AG04449 (cell line): ENCODE measurements at places on chromosomes 3 and 15.

- no peak for DNase-seq
Measured at GRCh38 chr3:15367059-15367458, 34.7 kb upstream of the SH3BP5 start.

DNA sequence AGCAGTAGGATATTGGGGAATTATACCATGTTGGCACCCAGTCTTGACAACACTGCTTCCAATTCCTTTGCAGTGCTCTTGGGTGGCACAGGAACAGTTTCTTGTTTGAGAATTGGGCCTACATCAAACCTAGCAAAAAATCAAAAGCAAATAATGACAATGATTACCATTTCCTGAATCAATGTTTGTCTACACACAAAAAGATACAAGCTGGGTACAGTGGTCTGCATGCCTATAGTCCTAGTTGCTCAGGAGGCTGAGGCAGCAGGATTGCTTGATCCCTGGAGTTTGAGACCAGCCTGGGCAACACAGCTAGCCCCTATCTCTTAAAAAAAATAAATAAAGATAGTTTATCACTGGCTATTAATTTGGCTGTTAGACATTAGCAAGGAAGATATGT, 8.0 kb downstream of the MTFMT start:
- DNase-seq, result no peak

GRCh38 chr3:126758882-126759281, 54.8 kb downstream of the CHCHD6 start:
- DNase-seq, result no peak

GRCh38 chr15:28017423-28017924, 81.6 kb downstream of the OCA2 start:
- no peak for DNase-seq

DNA sequence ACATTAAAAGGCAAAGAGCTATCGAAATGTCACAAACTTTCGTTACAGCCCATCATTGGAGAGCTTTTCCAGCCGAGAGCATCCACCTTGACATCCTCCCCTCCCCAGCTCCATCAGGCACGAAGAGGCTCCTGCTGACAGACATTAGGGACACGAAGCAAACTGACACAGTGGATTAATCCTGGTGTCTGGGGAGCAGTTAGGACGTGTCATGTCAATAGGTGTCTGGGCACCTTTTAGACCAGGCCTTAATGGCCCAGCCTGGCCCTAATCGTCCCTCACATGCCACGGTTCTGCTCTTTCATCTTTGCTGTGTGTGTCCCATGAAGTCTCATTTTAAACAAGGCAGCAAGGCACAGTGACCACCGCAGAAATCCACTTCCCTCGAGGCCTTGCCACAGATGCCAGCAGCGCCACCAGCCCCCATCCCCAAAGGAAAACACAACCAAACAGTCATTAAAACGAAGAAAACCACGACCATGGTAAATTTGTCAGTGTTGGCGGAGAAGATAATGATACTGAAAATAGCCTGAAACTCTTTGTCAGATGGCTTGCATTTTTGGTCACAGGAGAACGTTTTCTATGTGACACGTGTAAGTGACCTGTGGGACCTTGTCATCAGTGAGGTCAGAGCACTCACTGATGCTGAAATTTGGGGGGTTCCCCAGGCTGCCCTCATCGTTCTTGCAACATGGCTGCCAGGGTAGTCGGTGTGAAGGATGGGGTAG, 16.3 kb upstream of the PCSK6 start:
- DNase-seq, result no peak

DNA sequence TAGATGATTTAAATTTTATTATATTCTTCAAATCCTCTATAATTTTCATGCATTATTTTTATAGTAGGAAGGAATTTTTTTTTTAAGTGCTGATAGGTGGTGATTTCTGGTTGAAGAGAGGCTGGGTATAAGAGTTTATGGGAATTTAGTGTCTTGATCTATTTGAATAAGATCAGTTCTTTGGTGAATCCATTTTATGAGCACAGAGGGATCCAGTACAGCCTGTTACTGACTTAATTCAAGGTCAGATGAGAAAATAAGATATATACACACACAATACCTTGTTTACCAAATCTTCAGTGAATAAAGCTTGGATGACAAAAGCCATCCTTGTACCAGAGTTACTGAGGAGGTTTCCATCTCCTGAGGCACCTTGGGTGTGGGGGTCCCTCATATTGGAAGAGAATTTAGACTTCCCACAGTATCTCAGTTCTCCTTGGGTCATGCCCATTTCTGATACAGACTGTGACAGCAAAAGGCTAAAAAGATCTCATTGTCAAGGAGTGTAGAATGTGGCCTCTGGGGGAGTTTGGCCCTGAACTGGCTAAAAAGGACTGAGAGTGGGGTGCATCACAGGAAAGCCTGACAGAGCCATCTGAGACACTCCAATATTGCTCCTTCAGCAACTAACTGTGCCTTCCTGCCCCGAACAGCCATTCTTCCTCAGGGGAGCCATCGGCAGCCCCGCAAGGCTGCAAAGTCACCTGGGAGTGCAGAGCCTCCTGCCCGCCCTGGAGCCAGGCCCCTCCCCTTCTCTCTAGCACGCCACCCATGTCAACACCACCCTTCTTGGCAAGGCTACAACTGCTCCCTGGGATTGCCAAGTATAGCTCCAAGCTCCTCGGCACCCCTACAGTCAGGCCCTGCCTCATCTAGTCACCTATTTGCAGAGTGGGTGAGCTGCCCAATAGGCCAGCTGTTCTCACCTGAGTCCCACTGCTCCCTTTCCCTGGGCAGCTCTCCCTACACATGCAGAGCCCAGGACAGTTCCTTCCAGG, 43.1 kb upstream of the HACD2 start:
- DNase-seq, result no peak

DNA sequence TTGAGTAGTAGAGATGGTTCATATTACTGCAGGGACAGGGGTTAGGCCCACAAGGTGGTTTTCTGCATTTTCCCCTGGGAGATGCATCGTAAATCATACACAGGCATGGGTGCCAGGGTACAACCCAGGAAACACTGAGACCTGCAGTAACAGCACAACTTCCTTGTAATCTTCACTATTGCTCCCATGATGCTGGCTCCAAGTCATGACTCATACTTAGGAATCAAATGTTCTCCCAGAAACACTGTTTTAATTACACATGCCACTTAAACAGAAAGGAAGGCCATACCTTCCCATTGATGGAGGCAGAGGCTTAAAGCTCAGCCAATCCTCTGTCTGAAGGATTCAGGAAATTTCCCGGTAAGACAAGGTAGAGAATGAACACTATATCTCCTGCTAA, 106.5 kb downstream of the ERC2 start:
- no peak for DNase-seq

DNA sequence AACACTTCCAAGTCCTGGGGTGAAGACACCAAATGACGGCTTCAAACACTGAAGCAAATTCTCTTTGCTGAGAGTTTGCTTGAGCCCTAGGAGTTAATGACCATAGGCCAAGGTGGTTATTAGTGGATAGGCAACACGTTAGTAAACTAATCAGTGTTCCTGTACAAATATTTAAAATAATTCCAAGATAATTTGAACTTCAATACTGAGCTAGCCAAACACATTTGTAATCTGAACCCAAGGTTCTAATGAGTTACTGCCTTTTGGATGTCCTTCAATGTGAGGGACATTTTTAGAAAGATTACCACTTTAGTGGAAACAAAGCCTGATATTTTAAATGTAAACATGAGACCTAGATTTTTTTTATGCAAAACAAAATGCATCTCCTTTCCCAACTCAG, 94.6 kb downstream of the THRB start:
- no peak for DNase-seq

DNA sequence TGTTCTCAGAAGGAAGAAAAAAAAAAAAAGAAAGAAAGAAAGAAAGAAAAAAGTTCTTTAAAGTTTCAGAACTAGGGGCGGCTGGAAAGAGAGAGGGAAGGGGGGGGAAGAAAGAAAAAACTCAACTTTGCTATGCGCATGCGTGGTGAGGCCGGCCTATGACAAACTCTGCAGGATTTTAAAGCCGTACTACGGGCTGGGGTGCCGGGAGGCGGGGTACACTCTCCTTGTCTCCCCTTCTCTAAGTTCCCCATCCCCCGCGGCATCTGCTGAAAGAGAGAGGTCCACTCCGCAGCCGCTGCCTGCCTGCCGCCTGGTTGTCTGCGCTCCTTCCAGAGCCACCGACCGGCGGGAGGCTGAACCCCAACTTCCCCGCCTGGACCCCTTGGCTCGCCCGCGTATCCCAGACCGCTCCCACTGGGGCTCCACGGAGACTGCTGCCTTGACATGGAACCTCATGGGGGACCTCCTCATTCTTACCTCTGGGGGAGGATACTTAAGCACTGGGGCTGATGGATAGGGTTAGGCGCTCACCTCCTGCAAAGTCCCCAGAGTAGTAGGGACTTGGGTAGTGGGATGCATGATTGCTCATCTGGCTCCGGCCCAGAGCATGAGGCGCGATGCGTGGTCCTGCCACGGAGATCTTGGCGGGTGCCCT, 1.4 kb upstream of the WNT5A start:
- DNase-seq, result no peak

DNA sequence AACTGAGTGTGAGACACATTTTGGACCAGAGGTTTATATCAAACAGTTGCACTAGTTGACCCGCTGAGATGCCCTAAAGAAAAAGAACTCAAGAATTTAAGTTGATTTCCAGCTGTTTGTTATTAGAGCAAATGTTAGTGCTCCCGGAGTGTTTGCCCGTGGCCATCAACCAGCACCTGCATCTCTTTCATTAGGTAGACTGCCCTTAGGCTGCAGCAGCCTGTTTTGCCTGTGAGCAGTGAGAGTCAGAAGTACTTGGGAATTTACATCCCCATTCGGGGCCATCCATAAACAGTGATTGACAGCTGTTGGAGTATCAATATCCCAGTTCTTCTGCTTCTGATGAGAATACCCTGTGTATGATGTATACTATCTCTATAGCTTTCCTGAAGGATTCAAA, 492.6 kb downstream of the RBMS3 start:
- no peak for DNase-seq

GRCh38 chr15:91741986-91742385, 111.5 kb upstream of the SLCO3A1 start:
- no peak for DNase-seq

GRCh38 chr3:144437989-144438388, 466.4 kb downstream of the DIPK2A start:
- no peak for DNase-seq

DNA sequence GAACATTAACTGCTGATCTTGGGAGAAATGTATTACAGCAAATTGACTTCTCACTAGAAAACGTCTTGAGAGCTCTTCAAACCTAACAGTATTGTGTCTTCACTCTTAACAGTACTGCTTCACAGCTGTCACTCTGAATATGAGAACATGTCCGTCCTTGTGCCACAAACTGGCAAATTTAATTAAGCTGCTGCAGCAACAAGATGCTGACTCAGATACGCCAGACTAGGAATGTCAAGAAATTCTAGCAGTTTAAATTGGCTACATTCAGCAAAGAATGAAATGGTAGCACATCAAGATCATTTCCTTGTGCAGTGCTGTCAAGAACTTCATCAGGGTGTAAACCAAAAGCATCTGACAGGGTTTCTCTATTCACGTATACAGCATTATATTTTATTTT, 7.6 kb downstream of the ICE2 start:
- no peak for DNase-seq

GRCh38 chr3:188214442-188214841, 60.5 kb downstream of the LPP start:
- no peak for DNase-seq

DNA sequence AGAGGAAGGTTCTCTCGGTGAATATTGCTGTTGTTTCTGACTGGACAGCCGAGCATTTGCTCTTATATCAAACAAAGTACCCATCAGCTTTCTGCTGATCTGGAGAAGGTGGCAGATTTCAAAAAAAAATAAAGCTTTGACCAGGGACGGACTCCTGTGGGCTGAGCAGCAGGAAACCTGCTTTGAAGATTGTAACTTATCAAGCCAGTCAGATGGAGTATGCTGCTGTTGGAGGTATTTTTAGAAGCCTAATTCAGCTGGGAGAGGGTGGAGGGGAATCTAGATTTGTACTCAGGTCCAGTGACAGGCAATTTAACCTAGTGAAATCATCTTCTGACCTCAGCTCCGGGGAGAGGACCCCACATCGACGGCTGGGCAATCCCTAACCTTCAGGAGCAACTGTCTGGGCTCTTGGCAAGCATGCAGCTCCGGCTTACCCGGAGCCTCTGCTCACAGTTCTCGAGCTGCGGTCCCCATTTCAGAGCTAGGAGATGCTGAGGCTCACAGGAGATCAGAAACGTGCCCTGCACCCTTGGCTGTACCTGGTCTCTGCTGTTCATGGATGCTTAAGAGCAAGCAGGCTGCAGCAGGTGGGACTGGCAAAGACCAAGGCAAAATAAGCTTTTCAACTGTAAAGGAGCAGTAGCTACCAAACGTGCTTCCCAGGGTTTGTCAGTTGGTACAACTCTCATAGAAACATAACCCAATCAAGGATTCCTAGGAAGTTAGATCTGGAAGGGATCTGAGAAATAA, 89.3 kb upstream of the ST8SIA2 start:
- no peak for DNase-seq

DNA sequence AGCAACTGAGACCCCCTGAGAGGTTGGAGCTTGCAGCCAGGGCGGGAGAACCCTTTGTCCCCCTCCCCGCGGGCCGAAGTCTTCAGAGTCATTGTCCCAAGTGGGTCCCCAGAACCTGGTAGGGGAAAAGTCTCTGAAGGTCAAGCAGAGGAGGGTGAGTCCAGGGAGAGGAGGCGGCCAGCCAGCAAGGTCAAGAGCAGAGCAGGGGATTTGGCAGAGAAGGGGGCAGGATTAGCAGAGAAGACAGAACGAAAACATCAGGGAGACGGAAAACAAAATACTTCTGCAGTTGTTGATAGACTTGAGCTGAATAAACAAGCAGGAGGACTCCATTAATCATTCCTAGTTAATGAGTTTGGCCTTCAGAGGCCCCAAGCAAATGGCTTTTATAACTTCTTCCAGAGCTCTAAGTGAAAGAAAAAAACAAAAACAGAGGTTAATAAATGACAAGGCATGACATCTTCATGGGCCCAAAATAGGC, 66.7 kb downstream of the GRIP2 start:
- no peak for DNase-seq

GRCh38 chr3:192802957-192803899, 75.9 kb upstream of the FGF12 start:
- no peak for DNase-seq

DNA sequence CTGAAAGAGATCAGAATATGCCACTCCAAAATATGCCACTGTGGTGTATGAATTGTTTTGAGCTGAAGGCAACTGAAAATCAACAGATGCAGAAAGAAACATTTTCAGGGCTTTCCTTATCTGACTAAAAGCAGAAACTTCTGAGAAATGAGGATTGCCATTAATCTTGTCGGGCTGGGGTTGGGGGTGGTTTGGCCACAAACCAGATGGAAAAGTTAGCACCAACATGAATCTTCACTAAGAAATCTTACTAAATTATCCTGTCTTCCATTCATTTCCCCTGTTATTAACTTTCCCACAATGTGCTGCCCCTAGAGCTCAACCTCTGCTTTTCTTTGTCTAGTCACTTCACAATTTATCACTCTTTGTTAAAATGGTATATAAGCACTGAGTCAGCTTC, 229.9 kb upstream of the GADL1 start:
- DNase-seq, result no peak
